Aorta (tissue), 5 donors: ENCODE measurements at places on chromosomes 12 and 14.
A peak's percentile ranks its signal among the peaks of the same experiment; 100 is the strongest.

GRCh38 chr12:67811437-67812361 is 163.2 kb downstream of the DYRK2 start:
- H3K36me3 ChIP-seq, result no peaks in the 10 kb centered on the region
- H3K27me3 ChIP-seq, result no peaks in the 10 kb centered on the region
- H3K4me1 ChIP-seq, result no peaks in the 10 kb centered on the region
- no peak overlapping the region for H3K4me3 ChIP-seq
- H3K27ac ChIP-seq, result no peak overlapping the region

DNA sequence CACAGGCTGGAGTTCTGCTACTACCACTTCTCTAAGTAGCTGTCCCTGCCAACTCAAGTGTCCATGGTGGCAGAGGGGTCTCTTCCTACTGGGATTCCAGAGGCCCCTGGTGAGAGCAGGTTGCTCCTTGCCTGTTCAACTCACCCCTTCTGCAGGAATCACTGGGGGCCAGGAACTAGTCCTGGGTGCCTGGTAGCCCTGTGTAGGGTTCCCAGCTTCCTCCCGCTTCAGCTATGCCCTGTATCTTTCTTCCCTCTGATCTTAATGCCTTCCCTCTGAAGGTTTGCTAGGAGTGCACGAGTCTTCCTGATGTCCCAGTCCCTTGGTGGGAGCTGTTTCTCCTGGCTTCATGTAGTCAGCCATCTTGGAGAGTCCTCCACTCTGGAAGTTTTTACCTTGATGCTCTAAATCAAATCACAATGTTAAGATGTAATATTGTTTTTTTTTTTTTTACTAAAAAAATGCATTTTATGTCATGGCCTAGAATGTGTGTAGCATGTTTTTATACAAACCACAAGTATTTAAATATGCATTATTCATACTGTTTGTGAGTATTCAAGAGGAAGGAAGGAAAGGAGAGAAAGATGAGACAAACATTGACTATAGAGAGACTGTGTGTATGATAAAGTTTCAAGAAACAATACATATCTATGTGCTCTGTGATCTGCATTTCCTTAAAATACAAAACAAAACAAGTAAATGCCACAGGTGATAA is 54.7 kb downstream of the FRS2 start:
- peak overlapping the region; percentile 53 for H3K27ac ChIP-seq
- DNase-seq, result no peak
- H3K27me3 ChIP-seq, result no peaks in the 10 kb centered on the region
- H3K36me3 ChIP-seq, result no peaks in the 10 kb centered on the region
- peaks cover 2% of the 10 kb centered on the region for H3K4me1 ChIP-seq

- no peaks in the 10 kb centered on the region for H3K27me3 ChIP-seq
- H3K36me3 ChIP-seq, result no peaks in the 10 kb centered on the region
- H3K4me3 ChIP-seq, result no peak overlapping the region
- DNase-seq, result no peak
- H3K4me1 ChIP-seq, result peaks cover 4% of the 10 kb centered on the region
These were observed 131.2 kb downstream of the PAWR start for GRCh38 chr12:79559591-79559990.

DNA sequence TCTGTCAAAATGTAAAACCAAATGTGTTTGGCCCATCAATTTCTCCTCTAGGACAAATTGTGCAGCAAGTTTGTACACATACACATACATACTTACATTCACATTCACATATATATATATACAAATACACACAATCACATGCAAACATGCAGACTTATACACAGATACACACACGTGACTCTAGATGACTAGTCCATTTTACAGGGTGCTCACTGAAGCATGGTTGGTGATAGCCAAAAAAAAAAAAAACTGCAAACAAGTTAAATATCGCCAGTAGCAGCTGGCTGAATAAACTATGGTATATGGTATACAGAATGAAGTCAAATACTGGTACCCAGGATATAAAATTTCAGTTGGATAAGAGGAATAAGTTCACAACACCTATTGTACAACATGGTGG is 77.9 kb downstream of the SLC25A21 start:
- H3K4me3 ChIP-seq, result no peak overlapping the region
- H3K27me3 ChIP-seq, result no peaks in the 10 kb centered on the region
- no peaks in the 10 kb centered on the region for H3K36me3 ChIP-seq
- no peak overlapping the region for H3K27ac ChIP-seq
- no peaks in the 10 kb centered on the region for H3K4me1 ChIP-seq
- no peak for DNase-seq

DNA sequence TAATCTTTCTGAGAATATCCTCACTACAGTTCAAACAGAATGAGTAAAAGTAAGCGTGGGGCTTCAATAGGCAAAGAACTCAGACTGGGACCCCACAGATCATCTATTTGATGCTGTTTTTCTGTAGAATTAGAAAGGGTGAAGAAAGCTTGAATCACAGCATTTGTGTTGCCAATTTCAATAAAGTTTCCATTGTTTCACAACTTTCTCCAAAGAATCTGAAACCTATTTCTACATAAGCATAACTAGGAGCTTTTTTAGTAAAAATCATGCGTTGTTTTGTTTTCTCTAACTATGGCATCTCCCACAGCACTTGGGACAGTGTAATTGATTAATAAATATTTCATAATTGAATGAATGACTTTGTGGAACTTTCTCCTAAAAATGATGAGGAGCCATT is 16.7 kb upstream of the NEDD1 start:
- no peaks in the 10 kb centered on the region for H3K36me3 ChIP-seq
- H3K4me1 ChIP-seq, result no peaks in the 10 kb centered on the region
- no peak overlapping the region for H3K27ac ChIP-seq
- H3K4me3 ChIP-seq, result no peak overlapping the region
- no peak for DNase-seq

GRCh38 chr12:1812650-1813302 is 7.6 kb upstream of the LRTM2 start:
- H3K4me1 ChIP-seq, result no peaks in the 10 kb centered on the region
- H3K27me3 ChIP-seq, result no peaks in the 10 kb centered on the region
- no peaks in the 10 kb centered on the region for H3K36me3 ChIP-seq
- no peak overlapping the region for H3K4me3 ChIP-seq

GRCh38 chr14:55000381-55000780 is 26.5 kb downstream of the WDHD1 start:
- no peak for DNase-seq
- H3K4me1 ChIP-seq, result no peaks in the 10 kb centered on the region
- H3K27ac ChIP-seq, result no peak overlapping the region
- no peaks in the 10 kb centered on the region for H3K36me3 ChIP-seq
- no peak overlapping the region for H3K4me3 ChIP-seq

DNA sequence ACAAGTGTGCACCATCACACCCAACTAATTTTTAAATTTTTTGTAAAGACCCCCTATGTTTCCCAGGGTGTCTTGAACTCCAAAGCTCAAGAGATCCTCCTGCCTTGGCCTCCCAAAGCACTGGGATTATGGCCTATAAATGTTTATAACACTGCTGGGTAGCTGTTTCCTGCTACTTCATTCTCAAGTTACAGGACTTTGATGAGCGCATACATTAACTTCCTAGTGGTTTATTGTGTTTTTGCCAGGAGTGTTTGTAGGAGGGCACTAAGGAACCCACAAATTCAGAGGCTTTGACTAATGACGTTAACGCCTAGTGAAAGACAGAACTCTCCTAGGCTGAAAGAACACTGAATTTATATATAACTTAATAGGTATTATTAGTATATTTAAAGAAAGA is 15.2 kb upstream of the NAA30 start:
- no peak for DNase-seq
- H3K4me3 ChIP-seq, result no peak overlapping the region
- no peaks in the 10 kb centered on the region for H3K36me3 ChIP-seq
- H3K27ac ChIP-seq, result no peak overlapping the region

DNA sequence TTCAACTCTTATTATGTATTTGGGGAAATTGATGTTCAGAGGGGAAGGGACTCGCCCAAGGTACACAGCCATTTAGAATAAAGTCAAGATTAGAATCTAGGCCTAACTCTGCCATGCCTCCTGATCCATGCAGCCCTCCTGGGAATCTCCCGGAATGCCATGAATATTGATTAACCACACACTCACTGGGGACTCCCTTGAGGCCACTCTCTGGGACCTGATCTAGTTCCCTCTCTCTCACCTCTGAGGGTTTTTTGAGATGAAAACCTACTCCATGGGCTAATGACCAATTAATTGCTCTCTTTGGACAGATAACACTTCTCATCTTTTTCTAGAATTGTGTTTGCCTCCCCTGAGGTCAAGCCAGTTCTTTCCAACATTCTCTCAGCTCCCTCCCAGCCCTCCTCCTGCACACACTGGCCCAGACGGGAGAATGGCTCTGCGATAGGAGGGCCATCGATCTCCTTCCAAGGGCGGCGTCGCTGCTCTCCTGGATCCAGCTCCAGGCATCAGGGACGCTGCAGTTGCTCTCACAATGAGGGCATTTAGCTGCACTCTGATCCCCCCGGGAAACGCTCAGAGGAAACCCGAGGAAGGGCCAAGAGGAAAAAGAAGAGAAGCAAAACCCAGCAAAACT is 22.6 kb downstream of the WSCD2 start:
- no peak overlapping the region for H3K27ac ChIP-seq
- no peak overlapping the region for H3K4me3 ChIP-seq
- no peak for DNase-seq
- no peaks in the 10 kb centered on the region for H3K36me3 ChIP-seq
- H3K27me3 ChIP-seq, result no peaks in the 10 kb centered on the region

- H3K27me3 ChIP-seq, result no peaks in the 10 kb centered on the region
- peaks cover 5% of the 10 kb centered on the region for H3K36me3 ChIP-seq
- DNase-seq, result no peak
These were observed 14.2 kb upstream of the MYO1A start for GRCh38 chr12:57063991-57064685.

- no peaks in the 10 kb centered on the region for H3K27me3 ChIP-seq
- H3K27ac ChIP-seq, result no peak overlapping the region
- no peak for DNase-seq
- H3K4me3 ChIP-seq, result no peak overlapping the region
These were observed 4.8 kb upstream of the LGMN start for GRCh38 chr14:92753250-92753649.

DNA sequence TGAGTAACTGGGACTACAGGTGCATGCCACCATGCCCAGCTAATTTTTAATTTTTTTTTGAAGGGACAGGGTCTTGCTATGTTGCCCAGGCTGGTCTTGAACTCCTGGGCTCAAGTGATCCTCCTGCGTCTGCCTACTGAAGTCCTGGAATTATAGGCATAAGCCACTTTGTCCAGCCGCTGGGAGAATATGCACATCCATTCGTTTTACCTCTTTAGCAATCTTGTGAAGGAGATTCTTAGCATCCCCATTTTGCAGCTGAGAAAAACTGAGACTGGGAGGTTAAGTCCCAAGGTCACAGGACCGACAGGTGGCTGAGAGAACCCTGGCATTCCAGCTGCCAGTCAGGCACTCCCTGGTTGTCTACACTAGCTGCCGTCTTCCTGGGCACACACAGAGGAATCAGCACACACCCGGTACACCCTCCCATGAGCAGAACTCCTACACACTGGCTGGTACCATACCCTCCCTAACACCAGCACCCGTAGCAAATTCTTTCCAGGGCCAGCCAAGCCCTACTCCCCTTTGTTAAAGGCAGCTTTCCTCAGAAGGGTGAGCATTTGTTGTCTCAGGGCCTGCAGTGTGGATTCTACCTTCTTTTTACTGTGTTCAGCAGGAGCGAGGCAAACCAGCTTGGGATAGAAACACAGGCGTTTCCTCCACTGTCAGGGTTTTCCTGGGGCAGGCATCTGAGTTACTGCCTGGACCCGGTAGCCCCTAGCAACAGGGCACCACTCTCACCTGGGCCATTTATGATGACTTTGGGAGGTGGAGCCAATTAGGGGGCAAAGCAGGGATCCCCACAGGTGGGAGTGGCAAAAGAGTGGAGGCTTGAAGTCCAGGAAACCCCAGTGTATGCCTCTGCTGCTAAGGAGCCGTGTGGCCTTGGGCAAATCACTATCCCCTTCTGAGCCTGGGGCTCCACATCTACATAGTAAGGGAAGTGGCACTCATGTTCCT is 70.2 kb downstream of the IRF2BPL start:
- H3K27ac ChIP-seq, result peak overlapping the region; percentile 73
- no peaks in the 10 kb centered on the region for H3K36me3 ChIP-seq
- H3K4me1 ChIP-seq, result no peaks in the 10 kb centered on the region
- no peaks in the 10 kb centered on the region for H3K27me3 ChIP-seq

DNA sequence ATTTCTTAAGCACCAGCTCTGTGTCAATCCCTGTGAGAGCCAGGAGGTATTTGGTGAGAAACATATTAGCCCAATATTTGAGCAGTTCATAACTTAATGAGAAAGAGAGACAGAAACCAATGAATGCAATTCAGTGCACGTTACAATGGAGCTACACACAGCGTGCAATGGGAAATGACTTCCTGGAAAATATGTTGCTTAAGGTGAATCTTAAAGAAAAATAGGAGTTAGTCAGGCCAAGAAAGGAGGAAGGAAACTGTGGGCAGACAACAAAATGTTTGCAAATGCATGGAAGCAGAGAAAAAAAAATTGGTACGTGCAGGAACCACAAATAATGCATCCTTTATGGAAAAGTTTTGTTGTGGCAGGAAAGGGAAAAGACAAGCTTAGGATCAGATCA is 481.7 kb downstream of the BCAT1 start:
- H3K27ac ChIP-seq, result no peak overlapping the region
- H3K36me3 ChIP-seq, result no peaks in the 10 kb centered on the region
- H3K4me3 ChIP-seq, result no peak overlapping the region
- peaks cover 2% of the 10 kb centered on the region for H3K4me1 ChIP-seq

DNA sequence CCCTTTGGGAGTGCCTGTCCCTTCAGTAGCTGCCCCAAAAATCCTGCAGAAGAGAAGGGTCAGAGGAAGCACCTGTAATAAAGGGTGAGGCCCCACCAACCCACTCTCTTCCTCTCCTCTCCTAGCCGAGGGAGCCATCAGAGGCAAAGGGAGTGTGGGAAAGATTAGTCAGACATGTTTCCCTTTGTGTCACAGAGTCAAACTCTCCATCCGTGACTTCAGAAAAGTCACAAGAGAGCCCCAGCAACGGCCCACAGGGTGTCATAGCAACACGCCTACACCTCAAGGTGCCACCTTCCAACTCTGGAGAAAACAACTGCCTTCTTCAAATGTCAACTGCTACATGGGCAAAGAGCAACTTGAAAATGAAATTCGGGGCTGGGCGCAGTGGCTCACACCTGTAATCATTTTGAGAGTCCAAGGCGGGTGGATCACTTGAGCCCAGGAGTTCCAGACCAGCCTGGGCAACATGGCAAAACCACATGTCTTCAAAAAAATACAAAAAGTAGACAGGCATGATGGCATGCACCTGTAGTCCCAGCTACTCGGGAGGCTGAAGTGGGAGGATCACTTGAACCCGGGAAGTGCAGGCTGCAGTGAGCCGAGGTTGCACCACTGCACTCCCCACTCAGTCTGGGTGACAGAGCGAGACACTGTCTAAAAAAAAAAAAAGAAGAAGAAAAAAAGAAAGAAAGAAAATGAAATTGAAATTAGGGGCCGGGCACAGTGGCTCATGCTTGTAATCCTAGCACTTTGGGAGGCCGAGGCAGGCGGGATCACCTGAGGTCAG is 17.7 kb upstream of the CD27 start:
- H3K4me1 ChIP-seq, result peaks cover 4% of the 10 kb centered on the region
- H3K27me3 ChIP-seq, result no peaks in the 10 kb centered on the region
- no peak for DNase-seq
- H3K27ac ChIP-seq, result no peak overlapping the region
- H3K36me3 ChIP-seq, result no peaks in the 10 kb centered on the region
- no peak overlapping the region for H3K4me3 ChIP-seq
